Femur (tissue), 1 donor: ENCODE measurements at places on chromosomes 1 and 21.

GRCh38 chr1:242764161-242764560, 239.7 kb upstream of the PLD5 start:
- DNase-seq = no peak

DNA sequence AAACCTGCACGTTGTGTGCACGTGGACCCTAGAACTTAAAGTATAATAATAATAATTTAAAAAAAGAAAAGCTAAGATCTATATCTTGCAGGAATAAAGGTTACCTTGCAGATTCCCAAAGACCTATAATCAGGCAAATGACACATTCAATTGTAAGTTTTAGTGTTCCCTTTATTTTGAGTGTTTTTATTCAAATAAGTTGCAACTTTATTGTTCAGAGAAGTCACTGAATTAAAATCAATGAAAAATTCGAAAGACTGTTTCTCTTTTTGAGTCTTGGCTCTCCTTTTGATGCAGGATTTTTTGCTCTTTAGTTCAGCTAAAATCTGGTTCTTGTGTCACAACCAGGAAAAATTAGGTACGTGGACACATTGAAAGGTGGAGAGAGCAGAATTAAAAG, 27.8 kb upstream of the TNFSF4 start:
- no peak for DNase-seq

GRCh38 chr1:31412732-31413404, at the start of gene SERINC2:
TSS of gene SERINC2 (plus strand) at chr1:31413213. CDS start at chr1:31413266, 53 bp downstream.
- DNase-seq = no peak

GRCh38 chr1:84892705-84893618, at the start of gene LPAR3:
TSS of gene LPAR3 (minus strand) at chr1:84893206. CDS start at chr1:84866120, 27,086 bp downstream.
- peak; percentile 36 for DNase-seq

DNA sequence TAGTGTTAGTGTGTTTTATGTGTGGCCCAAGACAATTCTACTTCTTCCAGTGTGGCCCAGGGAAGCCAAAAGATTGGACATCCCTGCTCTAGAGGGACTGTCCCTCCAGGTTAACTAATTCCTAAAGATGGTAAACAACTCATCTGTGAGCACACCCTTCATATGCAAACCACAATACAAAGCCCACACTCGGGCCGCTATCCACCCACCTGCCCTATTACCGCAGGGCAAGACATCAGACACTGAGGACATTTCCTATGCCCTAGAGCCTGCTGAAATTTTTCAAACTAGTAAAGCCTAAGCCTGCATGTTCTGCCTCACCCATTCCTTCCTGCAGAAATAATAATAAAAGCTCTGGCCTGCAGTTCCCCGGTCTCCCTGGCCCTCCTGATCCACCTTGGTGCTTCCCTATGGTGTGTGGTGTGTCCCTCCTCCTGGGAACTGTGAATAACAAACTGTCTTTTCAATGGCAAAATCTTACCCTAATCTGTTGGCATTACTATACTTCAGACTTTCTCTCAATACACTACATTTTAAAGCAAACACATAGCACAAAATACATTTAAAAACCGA, 39.3 kb upstream of the NTPCR start:
- DNase-seq = no peak

GRCh38 chr1:157862114-157863070, 20.8 kb upstream of the CD5L start:
- DNase-seq = no peak

GRCh38 chr1:109498161-109498801, 4.4 kb downstream of the CYB561D1 start:
- peak; percentile 70 for DNase-seq

DNA sequence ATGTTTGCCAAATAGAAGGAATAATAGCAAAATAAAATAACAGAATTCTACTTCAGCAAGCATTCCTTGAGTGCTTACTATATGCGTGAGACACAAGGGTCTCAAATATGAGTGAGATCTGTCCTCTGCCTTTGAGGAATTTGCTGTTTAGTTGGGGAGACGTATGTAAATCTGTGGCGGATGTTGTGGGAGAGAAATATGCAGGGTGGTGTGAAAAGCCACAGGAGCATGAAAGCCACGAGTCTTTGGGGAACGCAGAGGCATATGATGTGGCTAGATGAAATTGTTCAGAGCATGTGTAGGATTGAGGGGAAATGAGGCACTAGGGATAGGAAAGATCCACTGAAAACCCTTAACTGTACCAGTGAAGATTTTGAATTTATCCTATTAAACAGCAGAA, 244.4 kb downstream of the PBX1 start:
- no peak for DNase-seq

GRCh38 chr1:195520757-195521156, 1087.5 kb downstream of the KCNT2 start:
- no peak for DNase-seq

DNA sequence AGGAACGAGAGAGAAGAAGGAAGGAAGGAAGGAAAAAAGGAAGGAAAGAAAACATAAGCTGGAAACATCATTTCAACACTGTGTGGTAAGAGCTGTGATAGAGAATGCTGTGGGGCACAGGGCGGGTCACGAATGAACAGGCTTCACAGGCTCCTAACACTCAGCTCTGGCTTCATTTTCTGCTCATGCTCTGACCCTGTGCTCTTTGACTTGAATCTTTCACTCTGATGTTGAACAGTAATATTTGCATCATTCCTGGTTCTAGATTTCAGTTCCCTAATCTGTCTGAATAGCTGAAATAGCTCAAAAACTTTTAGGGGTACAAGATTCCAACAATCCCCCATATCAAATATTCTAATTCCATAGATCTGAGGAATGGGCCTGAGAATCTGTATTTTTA, 207.3 kb downstream of the LHX8 start:
- no peak for DNase-seq

- peak; percentile 91 for DNase-seq
Measured at GRCh38 chr1:225652729-225653462, at the start of gene ENAH. TSS of gene ENAH (minus strand) at chr1:225653123. CDS start at chr1:225652690, 433 bp downstream.

GRCh38 chr1:79777481-79778219, 771.1 kb upstream of the ADGRL4 start:
- no peak for DNase-seq

DNA sequence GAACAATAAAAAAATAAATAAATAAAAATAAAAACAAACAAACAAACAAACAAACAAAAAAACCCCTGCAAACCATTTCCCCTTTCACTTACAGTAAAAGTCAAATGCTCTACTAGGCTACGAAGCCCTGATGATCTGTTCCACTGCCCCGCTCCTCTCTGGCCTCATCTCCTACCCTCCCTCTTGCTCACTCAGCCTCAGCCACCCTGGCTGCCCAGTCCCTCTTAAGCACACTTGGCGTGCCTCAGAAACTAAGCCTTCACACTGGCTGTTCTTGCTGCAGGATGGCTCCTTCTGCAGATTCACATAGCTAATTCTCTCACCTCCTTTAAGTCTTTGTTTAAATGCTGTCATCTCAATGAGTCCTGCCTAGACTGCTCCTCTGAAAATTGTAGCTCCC, 30.8 kb upstream of the UHMK1 start:
- no peak for DNase-seq

DNA sequence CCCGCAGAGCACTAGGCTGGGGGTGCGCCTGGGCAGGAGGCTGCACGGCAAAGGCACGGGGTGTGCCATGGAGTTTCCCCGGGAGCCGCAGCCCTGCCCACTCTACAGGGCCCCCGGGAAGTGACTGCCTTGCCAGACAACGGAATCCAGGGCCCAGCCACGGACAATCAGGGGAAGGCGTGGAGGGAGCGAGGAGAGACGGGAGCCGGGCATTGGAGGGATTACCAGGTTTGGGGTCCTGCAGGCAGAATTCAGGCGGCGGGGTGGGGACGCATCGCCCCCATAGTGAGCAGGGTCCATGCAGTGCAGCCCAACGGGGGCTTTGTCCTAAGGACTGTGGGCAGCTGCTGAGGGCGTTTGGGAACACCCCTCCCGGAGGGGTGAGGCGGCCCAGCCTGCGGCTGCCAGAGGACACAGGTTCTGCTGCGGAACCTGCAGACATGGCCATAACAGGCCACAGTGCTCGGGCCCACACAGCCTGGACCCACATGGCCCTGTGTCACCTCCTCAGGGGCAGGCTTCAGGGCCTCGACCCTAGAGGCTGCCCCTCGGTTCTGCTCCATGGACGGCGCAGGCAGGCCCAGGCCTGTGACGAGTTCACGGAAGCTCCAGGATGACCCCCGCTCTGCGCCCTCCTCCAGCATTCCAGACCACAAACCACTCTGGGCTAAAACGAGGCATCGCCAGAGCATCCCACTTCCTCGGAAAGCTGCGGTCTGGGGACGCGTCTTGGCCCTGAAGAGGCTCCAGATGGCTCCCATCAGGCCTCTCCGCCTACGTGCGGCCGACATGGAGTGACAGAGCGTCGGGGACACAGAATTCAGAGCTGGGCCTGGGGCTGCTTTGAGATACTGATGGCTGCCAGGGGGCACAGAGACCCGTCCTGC, 54.5 kb downstream of the COL6A1 start:
- peak; percentile 87 for DNase-seq

DNA sequence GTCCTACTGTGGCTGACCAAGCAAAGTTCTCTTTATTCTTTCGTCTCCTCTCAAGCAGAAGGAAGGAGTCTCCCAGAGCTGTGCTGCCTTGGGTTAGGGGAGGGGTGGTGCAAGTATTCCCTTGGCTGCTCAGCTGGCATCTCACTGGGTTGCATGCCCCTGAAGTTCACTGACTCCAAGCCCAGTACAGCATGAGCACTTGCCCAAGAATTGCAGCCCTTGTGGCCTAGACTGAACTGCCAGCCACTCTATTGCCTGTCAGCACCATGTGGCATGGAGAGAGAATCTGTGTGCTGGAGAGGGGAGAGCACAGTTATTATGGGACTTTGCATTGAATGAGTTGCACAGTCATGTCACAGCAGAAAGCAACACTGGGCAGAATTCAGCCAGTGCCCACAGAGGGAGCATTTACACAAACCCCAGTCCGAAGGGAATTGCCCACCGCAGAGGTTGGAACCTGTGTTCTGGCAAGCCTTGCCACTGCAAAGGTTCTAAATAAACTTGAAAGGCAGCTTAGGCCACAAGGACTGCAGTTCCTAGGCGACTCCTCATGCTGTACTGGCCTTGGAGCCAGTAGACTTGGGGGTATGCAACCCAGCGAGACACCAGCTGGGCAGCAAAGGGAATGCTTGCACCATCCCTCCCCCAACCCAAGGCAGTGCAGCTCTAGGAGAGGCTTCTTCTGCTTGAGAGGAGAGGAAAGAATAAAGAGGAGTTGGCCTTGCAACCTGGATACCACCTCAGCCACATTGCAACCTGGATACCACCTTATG, 28.8 kb downstream of the DR1 start:
- no peak for DNase-seq

DNA sequence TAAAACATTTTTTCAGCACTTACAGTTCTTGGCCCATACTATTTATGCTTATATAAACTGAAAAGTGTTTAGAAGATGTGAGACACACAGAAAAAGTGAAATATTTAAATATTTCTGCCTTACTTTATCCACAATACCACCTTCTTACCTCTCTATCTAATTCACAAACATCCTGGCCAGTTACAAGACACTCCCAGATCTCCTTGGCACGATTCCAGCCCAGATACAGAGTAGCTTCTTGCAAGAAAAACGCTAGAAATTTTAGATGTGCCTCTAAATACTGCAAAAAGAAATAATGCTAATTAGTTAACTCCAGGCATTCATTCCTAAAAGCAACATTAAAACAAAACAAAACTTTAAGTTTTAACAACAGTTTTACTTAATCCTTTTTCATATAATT, 68.4 kb downstream of the USP24 start:
- DNase-seq = no peak

- DNase-seq = peak; percentile 88
Measured at GRCh38 chr1:205444931-205445645, 10.8 kb downstream of the BLACAT1 start.

GRCh38 chr1:109991400-109991925, 6.9 kb downstream of the AHCYL1 start:
- DNase-seq = no peak

- peak; percentile 94 for DNase-seq
Measured at GRCh38 chr1:157045250-157046218, at the start of gene ARHGEF11. TSS of gene ARHGEF11 (minus strand) at chr1:157045742. CDS start at chr1:157044330, 1,412 bp downstream.

DNA sequence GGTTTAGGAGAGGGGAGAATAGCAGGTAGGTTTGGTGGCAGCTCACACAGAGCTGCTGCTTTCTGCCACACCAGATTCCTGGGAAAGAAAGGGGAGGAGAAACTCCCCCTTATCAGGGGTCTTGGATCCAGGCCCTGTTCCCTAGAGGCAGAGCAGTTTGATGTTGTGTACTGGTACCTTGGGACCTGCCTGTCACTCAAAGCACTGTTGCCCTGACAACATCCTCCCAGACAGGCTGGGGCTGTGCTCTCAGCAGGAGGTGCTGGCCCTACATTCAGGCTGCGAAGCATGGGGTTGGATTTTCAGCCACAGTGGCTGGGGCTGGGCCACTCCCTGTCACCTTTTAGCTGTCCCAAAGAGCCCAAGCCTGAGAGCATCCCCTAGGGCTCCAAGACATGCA, 188.0 kb downstream of the GRIK3 start:
- DNase-seq = no peak

DNA sequence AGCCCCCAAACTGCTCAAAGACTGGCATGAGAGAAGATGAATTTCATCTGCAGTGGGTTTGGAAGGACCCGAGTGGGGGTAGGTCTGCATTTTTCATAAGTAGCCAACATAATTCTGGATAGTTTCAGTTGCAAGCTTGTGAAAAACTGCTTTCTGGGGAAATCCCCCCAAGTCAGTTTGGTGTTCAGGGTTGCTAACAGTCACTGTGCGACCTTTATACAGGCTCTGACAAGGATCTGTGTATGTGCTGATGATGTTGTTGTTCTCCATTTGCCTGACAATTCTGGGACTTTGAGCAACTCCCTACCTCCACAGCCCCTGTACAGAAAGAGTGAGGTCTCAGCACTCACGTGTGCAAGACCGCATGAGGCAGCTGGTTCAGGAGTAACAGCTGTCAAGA, 87.9 kb downstream of the SUSD4 start:
- DNase-seq = no peak

DNA sequence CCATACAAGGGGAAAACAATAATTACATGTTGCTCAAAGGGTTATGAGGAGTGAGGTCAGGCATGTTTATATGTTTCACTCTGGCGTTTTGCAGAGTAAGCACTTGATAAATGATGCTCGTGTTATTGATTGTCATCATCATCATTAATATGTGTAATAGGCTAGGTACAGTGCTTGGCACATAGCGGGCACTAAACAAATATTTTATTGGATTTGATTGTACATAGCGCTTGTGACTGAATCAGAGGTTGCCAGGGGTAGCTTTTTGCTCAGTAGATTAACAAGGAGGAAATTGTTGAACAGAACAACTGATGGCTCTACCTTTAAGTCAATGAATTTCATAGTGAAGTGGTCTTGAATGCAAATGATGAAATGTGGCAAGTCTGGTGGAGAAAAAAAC, 91.7 kb downstream of the ROR1 start:
- DNase-seq = no peak

- no peak for DNase-seq
Measured at GRCh38 chr1:65921446-65921845, 128.8 kb downstream of the PDE4B start.

- DNase-seq = no peak
Measured at GRCh38 chr1:62514746-62515423, 78.0 kb downstream of the USP1 start.

DNA sequence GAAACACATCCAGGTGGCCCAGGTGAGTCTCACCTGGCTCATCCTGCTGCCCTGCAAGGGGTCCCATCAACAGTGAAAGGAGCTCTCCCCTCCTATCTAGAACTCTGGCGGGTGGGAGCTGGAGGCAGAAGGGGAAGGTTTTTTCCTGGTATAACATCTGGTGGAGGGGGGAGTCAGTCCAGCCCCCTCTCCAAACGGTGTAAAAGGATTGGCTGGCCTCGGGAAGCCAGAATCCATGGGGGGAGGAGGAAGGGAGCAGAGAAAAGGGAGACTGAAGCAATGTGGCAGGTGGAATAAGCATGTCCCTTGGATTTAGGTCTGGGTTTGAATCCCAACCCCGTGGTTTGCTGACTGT, 1.2 kb upstream of the CAMK2N1 start:
- DNase-seq = no peak
